Stimulated activated effector memory CD8-positive, alpha-beta T cell treated with anti-CD3 and anti-CD28 coated beads, Interleukin-12 subunit alpha, Interleukin-12 subunit beta, amount 100 ng/mL, for 72 hours (primary cell): ENCODE measurements at places on chromosomes 12 and 14.

DNA sequence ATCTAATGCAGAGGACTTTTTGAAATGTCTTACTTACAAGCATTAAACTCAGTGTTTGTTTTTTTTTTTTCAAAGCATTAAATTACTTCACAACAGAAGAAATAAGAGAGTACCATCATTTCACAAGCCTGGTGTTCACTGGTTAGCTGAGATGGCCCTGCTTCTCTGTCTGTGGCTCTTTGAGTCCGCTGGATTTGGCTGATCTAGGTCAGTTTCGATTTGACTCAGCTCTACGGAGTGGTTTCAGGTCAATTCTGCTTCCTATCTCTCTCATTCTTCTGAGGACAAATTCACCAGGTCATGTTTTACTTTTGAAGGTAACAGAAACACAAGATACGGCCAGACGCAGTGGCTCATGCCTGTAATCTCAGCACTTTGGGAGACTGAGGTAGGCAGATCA is 1066.1 kb downstream of the FLRT2 start:
- no peak for DNase-seq

DNA sequence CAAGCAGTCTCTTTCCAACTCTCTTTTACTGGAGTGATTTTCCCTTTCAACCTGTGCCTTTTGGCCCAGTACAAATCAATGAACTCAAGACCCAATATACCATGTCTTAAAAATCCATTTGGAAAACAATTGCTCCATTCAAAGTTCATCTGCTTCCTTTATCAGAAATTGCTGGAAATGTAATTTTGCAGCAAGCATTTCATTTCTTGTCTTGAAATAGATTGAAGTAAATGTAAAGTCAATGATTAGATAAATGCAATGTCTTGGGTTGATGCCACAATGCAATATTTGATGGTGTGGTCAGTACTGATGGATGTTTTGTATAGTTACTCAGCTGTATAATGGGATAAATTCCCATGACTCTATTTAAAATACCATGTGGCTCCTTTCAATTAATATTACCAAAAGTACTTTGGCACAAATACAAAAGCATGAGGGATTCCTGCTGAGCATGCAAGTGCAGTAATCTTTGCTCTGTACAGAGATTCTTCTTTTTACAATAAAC is 707.7 kb upstream of the NOVA1 start:
- DNase-seq, result no peak

DNA sequence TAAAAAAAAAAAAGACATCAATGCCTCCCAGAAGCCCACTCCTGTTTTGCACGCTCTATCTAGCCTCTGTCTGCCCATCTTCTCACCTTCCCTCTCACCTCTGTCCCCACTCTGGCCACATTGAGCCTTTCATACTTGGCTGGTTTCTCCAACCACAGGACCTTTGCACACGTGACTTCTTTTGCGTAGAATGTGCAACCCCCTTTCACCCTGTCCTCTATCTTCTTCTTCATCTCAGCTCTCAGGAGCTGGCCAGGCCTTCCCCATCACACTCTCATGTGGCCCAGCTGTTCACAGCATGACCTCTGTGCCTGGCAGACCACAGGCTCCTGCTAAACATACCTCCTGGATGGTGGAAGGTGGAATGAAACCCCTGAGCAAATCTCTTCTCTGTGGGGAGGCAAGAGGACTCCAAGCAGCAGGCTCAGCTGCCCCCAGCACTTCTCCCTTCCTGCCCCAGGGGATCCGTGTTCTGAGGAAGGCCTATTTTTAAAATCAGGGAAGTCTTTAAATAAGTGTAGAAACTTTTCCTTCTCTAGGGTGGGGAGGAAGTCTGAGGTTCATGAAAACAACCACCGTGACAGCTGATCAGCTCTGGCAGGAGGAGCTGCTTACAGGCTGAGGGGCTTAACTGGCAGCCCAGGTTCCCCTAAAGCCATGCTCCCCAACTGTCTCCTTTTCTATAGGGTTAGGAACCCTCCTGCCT is 11.6 kb downstream of the HVCN1 start:
- no peak for DNase-seq

DNA sequence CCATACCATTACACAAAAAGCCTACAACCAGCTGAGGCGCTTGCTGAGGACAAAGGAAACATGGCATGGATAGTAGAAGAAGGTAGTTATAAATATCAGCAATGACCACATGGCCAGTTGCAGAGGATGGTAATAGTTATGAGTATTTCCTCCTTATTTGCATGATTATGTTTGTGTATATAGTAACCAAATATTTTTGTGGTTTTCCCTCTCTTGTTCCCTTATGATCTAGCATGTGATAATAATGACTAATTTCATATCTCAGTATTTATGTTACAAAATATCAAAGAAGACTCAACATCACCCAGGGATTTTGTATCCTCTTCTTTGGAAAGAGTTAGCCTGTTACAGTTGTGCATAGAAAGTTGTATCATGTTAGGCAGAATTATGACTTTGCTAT is 13.5 kb upstream of the CATSPERB start:
- DNase-seq, result no peak

GRCh38 chr12:7180685-7181084 is 8.8 kb upstream of the PEX5 start:
- no peak for DNase-seq

DNA sequence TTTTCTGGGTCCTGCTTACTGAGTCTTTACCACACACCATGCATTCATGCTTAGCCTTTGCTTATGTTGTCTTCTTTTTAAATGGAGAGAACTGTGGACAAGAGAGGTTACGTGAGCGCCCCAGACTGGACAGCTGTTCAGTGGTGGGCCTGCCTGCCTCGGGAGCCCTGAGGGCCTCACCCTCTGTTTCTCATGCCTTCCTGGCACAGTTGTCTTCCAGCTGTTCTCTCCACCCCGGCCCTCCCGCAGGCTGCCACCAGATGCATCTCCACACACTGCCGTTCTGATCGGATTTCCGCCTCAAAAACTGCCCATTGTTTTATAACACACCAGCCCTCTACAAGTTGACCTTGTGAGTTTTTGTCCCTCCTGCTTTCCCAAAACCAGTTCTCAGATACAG is 100.8 kb downstream of the SAMD4A start:
- no peak for DNase-seq

DNA sequence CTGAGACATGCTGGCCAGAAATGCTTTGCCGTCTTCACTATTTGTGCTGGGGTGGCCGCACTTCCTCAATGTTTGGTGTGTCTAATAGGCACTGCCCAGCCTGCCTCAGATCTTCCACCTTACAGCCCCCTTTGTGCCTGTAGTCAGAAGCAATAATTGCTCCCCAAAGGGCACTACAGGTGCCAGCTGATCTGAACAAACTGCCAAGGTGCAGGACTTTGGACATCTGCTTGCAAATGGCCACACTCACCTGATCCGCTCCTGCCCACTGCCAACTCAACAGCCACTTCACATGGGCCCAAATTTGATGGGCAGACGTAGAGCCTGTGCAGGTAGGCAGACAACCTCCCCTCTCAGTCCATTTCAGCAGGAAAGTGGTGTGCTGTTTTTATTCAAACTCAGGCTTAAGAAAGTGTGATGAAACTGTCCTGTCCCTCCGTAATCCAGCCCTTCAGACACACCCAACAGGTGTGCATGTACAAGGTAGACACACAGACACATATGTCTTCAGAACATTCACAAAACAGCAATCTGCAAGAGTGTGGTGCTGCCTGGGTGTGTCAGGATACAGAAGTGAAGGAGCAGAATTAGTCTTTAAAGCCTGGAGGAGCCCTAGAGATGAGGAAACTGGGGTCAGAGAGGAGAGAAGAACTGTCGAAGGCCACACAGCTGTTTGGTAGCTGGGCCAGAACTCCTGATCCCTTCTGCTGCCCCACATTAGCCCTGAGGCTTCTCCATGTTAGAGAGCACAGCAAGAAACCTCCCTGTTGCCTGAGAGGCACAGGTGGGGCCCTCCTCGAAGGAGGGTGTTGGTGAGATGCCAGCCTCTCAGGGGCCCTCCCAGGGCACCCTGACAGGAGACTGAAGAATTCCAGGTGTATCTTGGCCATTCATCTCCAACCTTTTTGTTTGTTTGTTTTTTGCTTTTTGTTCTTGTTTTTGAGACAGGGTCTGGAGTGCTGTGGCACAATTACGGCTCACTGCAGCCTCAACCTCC is 4.4 kb upstream of the KRT75 start:
- DNase-seq, result no peak

GRCh38 chr12:46744283-46744682 is 81.5 kb downstream of the SLC38A4 start:
- no peak for DNase-seq

GRCh38 chr12:1594261-1595025 is at the start of gene FBXL14:
Gene FBXL14 (minus strand): TSS chr12:1594581. CDS start chr12:1594066, 515 bp downstream.
- DNase-seq, result peak; percentile 84

- DNase-seq, result no peak
Measured at GRCh38 chr12:60251091-60251490, 655.3 kb downstream of the SLC16A7 start.

DNA sequence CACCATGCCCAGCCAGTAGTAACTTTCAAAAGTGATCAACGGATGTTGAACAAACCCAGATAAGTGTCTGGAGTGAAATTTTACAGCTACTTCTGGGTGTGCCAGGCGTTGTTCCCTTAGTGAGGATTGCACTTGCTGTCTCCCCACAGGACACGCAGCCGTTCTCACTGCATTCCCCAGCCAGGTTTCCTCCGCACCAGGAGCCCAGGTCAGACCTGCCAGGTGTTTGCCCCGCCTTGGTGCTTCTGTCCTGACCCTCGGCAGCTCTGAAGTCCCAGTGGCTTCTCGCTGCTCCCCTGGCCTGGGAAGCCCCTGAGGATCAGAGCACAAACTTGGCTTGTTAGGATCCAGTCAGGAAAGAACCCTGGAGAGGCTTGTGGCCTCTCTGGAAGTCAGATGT is 36.2 kb downstream of the MMAB start:
- DNase-seq, result no peak

DNA sequence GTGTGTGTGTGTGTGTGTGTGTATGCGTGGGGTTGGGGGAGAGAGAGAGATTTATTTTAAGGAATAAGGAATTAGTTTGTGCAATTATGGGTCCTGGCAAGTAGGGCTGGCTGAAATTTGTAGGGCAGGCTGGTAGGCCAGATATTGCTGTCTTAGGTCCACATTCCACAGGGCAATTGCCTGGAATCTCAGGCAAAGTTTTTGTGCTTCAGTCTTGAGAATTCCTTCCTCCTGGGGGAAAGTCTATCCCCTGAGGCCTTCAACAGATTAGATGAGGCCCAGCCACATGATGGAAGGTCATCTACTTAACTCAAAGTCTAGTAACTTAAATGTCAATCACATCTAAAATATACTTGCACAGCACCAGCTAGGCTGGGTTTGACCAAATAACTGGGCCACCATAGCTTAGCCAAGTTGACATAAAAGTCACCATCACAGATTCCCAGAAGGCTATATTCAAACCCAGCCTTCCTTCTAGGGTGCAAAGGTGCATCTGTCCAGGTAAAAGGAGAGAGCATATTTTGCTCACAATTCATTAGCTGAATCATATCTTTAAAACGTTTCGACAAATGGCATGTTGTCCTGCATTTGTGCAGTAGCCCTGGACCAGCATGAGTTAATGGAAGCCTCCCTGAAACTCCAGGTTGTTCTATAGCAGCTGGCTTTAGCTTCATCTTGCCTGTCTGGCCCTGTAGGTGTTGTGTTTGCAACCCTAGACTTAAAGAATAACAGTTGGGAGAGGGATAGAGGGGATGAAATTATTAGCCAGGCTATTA is 63.1 kb downstream of the C14orf132 start:
- no peak for DNase-seq

- no peak for DNase-seq
Measured at GRCh38 chr12:7678744-7679143, 13.0 kb upstream of the APOBEC1 start.

GRCh38 chr12:113260636-113261300 is 39.5 kb downstream of the TPCN1 start:
- no peak for DNase-seq

- DNase-seq, result no peak
Measured at GRCh38 chr12:79085106-79085682, 220.6 kb downstream of the SYT1 start.

GRCh38 chr14:72617391-72618031 is 276.4 kb downstream of the DPF3 start:
- no peak for DNase-seq

- DNase-seq, result no peak
Measured at GRCh38 chr12:102067574-102068258, 5.9 kb upstream of the WASHC3 start.

GRCh38 chr12:121224591-121224990 is 14.7 kb downstream of the P2RX4 start:
- DNase-seq, result no peak

- no peak for DNase-seq
Measured at GRCh38 chr14:105884808-105885281, 358.5 kb downstream of the TMEM121 start.

DNA sequence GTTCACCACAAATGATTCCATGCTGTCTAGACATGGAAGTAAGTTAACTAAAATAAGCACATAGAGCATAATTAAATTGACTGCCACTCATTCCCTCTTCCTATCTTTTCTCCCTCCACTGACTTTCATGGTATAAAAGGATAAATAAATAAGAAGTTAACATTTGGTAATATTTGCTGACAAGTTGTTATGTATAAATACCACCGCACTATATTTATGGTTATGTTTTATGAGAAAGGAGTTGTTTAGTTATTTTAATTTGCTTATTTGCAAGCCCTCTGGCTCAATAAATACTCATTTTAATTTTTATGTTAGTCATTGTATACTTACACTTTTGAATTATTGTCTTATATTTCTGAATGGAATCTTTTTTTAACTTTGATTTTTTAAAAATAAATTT is 113.5 kb downstream of the MIPOL1 start:
- DNase-seq, result no peak

- no peak for DNase-seq
Measured at GRCh38 chr12:31406345-31406744, 80.4 kb upstream of the SINHCAF start.

DNA sequence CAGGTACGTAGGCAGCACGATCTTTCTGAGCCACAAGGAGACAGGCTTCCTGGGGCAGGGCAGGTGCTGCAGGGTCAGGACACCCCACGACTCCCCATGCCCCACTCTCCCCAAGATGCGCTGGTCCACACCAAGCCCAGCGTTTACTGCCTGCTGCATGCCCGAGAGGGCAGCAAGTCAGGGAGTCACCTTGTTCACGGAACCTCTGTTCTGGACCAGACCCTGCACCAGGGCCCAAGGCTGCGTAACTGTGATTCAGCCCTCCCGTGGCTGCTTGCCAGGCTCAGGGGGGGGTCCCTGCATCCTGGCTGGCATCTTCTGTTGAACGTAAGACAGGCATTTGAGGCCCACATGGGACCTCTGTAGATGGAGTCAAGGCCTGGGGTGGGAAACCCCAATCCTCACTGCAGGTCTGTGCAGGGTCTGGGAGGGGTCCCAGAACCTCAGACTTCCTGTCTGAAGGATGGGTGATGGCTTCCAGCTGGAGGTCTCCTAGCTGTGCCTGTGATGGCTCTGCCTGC is 228.6 kb upstream of the RTL1 start:
- no peak for DNase-seq

- no peak for DNase-seq
Measured at GRCh38 chr14:76640923-76641395, 120.3 kb upstream of the VASH1 start.
